ENCODE measurements at places on chromosomes 11 and 22.

- no peak for DNase-seq
Observed at GRCh38 chr22:37079668-37080171, 28.2 kb downstream of the KCTD17 start.

DNA sequence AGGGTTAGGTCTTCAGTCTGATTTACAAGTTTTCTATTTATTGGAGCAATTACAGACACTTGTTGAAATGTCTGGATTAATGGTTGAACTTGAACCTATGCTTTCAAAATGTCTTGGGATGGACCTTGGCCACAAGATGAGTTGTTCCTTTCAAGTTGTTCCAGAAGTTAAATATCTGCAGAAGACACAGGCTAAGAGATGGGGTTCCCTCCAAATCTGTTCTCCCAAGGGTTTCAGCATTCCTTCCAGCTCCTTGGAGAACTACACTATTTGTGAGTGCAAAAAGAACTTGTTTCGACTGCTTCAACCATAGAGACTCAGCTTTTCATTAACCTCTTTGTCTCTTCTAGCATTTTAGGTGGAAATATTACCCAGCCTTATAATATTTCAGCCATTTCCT lies 189.0 kb upstream of the BLID start:
- no peak for DNase-seq

GRCh38 chr11:72786305-72787215 lies 7.3 kb downstream of the STARD10 start:
- no peak for DNase-seq

GRCh38 chr22:28125799-28126198 lies 206.7 kb upstream of the PITPNB start:
- DNase-seq, result no peak

DNA sequence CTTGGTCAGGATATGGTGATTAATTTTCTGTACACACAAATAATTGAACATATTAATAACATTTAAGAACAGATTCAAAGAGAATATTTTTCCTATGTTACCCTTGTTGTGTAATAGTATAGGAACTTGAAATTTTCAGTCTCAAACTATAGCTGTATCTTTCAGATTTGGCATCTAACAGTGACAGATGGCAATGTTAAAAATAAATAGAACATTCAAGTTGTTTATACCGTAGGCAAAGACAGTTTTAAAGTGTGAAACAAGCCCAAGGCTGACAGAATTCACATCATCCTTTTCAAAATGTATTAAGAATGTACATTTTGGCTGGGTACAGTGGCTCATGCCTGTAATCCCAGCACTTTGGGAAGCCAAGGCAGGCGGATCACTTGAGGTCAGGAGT lies 92.6 kb upstream of the TP53AIP1 start:
- DNase-seq, result no peak

- peak; percentile 74 for DNase-seq
Observed at GRCh38 chr11:110376711-110377324, 52.9 kb upstream of the FDX1 start.

DNA sequence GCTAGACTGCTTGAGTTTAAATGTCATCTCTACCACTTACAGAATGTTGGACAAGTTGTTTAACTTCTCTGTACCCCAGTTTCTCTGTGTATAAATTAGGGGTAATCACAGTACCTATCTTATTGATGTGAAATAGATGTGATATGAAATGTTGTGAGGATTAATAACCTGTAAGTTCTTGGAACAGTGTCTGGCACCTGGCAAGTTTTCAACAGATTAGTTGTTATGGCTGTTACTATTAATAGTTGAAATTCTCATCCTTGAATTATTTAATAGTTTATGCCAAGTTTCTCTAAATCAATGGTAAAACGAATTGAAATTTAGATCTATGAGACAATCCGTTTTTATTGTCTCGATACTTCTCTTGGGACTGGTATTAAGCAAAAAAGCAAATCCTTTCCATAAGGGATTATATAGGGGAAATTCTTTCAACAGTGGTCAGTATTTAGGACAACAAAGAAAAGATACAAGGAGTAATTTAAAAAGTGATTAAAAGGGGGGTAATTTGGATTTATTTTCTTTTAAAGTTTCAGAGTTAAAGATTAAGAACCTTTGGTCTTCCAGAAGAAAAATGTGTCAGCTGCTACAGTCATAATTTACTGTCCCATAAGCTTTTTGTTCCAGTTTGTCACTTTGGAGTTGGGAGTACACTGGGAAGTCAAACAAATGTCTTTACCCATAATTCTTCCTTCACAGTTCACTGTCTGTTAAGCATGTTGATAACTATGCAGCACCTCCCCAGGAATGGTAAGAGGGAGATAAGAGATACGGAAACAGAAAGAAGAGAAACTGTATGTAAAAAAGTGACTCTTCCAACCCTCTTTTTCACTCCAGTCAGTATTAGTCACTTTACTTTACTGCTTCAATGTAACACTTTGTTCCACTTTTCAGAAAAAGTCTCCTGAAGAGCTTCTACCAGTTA lies 13.2 kb downstream of the PDE3B start:
- DNase-seq, result no peak

Data from fibroblast of the conjunctiva (primary cell).